ENCODE measurements at places on chromosomes 2 and 18.

DNA sequence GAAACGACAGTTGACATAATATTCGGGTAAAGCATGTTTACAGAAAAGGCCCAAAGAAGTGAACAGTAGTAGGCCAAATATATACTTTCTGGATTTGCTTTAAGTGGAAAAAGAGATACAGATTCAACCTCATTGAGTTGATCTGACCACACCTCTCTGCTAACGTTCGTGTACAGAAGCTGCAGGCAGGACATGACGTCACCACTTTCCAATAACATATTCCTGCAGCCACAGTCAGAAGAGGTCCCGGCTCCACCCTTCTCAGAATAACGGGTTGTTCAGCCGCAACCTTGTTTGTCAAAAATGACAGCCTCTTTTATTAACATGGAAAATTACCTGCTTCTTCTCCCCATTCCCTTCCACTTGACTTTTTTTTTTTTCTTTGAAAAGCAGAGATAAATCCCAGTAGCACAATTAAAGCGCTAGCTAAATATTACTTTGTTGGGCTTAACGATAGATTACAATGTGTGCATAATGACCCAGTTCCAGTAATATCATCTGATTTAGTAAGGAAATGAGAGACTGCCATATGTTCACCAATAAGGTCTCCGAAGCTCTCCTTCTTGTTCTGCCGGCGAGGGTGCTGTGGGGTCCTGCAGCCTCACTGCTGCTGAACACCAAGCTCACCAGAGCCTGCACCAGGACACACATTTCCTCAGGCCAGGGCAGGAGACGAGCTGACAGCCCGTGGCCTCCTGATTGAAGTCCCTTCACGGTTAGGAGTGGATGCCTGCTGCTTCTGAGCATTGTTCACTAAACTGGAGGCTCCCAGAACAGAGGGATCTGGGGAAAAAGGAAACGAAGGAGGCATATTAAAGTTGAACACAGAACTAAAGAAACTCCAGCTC, 451.0 kb upstream of the SALL3 start:
- DNase-seq = no peak

DNA sequence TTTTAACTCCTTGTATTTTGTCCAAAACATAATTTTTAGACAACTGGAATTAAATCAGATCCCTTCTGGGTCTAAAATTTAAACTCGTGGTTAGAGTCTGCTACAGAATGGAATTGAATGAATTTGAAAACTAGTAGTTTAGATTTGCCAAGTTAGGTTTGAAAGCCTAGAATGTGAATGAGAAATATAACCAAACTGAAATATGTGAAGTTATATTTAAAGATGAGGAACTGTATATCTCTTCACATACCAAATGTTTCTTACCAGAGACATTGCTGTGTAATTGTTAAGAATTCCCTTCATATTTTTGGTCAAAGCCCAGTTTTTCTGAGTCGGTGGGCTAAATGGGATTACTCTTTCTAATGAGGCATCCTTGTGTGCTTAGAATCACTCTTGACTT, 74.2 kb downstream of the LPIN1 start:
- DNase-seq = no peak

- no peak for DNase-seq
These were observed 90.2 kb upstream of the SPATS2L start for GRCh38 chr2:200216310-200216709.

DNA sequence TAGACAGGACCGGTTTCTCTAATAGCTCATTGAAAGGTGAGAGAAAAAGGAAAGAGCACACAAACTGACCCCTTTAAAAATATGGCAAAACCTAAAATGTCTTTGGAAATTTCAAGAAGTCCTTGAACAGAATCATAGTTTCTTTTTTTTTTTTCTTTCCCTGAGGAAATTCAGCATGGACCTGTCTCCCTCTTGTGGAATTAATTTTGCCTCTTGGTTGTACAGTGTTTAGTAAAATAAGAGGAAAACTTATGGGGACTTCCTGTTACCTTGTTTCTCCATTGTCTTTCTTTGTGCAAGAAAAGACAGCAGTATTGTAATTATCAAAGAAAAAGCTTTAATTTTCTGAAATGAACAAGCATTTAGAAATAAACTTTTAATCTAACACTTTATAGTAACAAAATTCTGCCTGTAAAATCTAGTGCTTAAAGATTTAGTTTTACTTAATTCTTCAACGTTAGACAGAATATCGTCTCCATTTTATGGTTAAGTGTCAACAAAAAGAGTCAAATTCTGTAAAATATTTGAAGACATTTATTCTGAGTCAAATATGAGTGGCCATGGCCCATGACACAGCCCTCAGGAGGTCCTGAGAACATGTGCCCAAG, 176.3 kb upstream of the NABP1 start:
- DNase-seq = no peak

DNA sequence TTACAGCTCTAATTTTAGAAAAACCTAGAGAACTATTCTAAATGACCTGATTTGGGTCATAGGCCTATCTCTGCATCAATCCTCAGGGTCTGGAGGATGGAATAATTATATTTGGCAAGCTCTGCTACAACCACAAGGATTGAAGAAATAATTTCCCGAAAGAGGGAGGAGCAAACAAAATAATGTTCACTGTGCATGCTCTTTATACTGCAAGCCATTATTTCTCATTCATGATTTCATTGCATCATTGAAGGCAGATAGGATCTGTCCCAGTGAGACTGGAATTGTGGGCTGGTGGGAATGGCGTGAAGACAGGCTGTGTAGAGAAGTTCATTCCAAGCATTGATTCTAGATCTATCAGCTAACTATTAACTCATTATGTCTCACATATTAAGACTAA, 12.7 kb upstream of the MAPRE2 start:
- no peak for DNase-seq

GRCh38 chr18:59813942-59814341, 85.9 kb upstream of the PMAIP1 start:
- no peak for DNase-seq

DNA sequence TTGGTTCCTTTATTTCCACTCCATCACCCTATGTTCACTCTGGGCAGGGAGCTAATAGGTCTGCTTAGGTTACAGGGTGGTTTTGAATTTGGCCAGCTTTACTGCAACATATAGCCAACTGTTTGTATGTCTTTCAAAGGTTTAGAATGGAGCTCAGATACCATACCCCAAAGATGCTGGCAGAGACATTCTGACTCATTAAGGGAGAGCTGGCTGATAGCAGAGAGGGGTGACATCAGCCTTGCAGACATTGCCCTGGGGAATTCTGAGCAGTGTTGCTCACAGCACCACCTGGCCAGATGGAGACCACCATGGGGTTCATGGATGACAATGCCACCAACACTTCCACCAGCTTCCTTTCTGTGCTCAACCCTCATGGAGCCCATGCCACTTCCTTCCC, 2.1 kb downstream of the PROKR1 start:
- no peak for DNase-seq

DNA sequence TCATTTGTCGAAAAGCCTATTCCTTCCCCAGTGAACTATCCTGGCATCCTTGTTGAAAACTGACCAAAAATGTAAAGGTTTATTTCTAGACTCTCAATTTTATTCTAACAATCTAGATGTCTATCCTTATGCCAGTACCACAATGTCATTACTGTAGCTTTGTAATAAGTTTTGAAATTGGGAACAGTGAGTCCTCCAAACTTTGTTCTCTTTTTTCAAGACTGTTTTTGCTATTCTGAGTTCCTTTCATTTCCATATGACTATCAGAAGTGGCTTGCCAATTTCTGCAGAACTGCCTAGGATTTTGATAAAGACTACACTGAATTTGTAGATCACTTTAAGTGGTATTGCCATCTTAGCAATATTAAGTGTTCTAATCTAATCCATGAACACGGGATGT, 9.7 kb downstream of the STARD7 start:
- no peak for DNase-seq

GRCh38 chr2:17627434-17627833, 86.9 kb downstream of the VSNL1 start:
- DNase-seq = no peak

GRCh38 chr2:232951891-232952290, 61.2 kb downstream of the NGEF start:
- no peak for DNase-seq

GRCh38 chr2:36409935-36410334, 54.4 kb downstream of the CRIM1 start:
- DNase-seq = no peak

- DNase-seq = no peak
These were observed 82.1 kb downstream of the BIN1 start for GRCh38 chr2:127024769-127025358.

DNA sequence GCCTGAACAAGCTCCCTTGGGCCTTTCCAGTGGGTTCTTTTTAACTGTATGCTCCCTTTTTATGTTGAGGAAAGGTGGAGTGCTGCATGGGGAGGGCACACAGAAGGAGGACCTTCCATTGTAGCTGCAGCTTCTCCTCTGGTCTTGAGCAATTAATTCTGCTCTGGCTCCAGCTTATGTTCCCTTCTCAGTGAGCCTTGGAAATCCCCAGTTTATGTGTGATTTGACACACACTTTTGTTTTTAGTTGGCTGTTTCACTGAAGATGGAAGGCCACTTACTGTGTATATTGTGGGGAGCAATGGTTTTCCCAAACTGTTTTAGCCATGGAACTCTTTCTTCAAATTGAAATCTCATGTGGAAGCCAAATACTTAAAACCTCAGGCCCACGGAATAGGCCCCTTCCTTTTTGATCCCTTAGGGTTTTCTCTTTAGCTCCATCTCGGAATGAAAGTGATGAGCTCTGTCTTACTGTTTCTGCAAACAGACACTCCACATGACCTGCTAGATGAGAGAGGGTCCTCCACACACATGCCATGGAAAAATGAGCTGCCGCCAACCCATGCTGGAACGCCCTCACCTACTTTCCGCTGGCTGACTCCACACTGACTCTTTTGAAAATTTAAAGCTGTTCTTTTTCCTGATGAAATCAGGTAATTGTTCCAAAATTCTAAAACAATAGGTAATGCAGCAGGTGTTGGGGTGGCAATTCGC, 280.9 kb upstream of the SIX2 start:
- DNase-seq = no peak

DNA sequence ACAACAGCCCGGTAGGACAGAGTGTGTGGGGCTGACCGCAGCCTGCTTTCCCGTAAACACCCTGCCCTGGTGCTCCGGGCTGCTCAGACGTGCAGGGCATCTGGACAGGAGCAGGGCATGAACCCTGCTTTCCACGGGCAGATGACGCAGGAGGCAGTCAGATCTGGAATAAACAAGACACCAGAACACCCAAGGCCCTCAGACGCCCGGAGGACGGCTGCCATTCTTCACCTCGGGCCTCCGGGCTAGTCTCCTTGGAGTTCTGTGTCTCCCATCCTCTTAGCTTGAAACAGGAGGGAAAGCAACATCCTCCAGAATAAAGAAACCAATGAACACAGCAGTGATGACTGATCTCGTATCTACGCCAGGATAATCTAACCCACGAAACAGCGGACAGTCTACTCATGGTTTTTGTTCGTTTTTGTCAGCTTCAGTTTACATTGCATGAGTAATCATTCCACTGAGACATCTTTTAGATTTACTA, 7.3 kb downstream of the PXDN start:
- DNase-seq = no peak

DNA sequence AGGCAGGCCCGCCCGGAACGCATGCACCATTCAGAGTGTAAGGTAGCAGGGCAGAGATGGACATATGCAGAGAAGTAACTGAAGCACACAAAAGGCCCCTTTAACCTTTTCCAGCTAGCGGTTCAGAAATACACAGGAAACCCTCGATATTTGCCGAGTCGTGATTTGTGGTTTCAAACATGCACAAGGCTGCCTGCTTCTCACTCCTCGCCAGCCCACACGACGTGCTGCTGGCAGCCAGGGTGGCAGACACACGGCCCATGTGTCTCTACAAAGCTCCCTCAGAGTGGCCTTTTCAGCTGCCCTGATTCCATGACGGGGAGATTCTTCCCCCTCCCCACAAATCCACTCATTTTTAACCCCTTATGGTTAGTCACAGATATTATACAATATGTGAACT, 23.6 kb downstream of the ZBTB7C start:
- DNase-seq = no peak

GRCh38 chr2:9300214-9300613, 93.6 kb downstream of the ASAP2 start:
- DNase-seq = no peak

- no peak for DNase-seq
These were observed 382.3 kb upstream of the CRIM1 start for GRCh38 chr2:35973132-35973736.

- DNase-seq = no peak
These were observed 79.6 kb downstream of the MIB1 start for GRCh38 chr18:21820033-21820810.

DNA sequence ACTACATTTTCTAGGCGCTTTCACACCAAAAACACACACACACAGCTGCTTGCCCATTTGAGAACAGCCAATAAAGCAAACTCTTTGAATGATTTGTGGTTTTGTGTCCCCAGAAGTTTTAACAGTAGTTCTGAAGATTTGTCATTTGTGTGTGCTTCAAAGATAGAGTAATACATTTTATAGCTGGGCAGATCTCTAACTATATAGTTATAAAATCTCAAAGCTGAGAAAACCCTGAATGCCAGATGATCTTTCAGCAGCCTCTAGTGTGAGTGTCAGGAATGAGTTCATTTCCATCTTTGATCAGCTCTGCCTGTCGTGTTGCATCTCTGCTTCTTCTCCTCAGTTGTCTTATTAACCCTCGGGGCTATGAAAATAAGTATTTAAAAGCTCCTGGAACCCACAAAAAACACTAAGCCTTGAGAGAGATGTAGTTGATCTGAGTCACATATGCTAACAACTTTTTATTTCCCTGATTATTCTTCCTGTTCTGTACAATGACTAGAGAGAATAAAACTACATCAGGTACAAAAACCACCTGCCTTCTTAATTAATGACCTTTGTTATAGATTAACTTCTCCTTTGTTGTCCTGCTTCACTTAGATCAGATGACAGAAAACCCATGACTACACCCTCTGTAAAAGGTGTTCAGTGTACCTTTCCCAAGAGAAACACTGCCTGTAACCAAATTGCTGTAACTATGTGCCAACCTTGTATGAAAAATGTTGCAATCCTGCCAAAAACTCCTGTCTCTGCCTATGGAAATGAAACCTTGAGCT, 30.0 kb upstream of the SLC3A1 start:
- DNase-seq = no peak

- no peak for DNase-seq
These were observed 34.2 kb downstream of the VWA3B start for GRCh38 chr2:98121149-98121548.

GRCh38 chr18:58928386-58928785, 63.7 kb downstream of the ZNF532 start:
- no peak for DNase-seq

GRCh38 chr2:79112269-79112668, 8.0 kb upstream of the REG1A start:
- DNase-seq = no peak

GRCh38 chr18:58060254-58060653, 16.2 kb downstream of the NEDD4L start:
- DNase-seq = no peak

- DNase-seq = no peak
These were observed 142.8 kb upstream of the PXDN start for GRCh38 chr2:1887106-1887505.

GRCh38 chr2:96762529-96763311, 2.0 kb downstream of the CNNM4 start:
- DNase-seq = no peak

Measured in esophagus squamous epithelium (tissue), 5 donors.